ENCODE measurements at places on chromosomes 2 and 18.

DNA sequence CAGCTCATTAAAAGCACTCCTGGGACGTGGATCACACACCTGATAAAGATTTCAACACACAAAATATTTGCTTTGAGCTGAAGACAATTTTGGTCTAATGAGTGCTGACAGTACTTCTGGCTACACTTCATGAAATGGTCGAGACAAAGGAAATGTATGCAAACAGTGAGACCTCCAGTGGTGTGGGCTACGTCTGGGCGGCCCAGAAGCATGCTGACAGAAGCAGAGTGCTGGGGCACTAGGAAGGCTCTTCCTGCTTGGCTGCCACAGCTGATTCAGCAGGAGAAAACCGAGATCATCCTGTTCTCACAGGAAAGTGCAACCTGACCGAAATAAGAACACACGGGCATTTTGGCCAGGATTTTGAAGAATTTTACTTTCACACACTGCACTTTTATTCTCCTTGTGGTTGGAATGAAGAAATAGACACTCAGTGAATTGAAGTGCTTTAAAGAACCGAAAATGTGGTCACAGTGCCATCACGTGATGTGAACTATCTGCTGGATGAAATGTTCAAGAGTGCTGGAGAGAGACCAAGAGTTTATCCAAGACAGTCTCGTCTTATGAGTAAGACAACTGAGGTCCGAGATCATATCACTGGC lies 149.5 kb downstream of the CCBE1 start:
- DNase-seq = no peak

- DNase-seq = peak; percentile 60
Observed at GRCh38 chr18:47605093-47605492, 325.4 kb downstream of the SMAD2 start.

GRCh38 chr2:11079136-11079824 lies 76.0 kb upstream of the SLC66A3 start:
- no peak for DNase-seq

DNA sequence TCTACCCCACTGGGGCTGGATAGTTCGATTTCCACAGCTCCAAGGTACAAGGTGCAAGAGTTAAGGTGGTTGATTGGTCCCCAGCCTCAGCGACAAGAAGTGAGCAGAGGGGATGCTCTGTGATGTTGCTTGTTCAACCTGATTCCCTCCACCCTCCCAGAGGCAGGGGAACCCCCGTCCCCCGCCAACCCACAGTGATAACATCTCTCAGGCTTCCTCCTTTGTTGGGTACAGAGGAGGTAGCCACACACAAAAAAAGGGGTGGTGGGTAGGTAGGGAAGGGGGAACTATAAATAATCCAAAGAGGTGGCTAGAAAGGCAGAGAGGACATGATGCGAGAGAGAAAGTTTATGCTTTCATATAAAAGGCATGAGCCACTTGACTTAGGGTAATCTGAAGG lies 192.9 kb upstream of the POU3F3 start:
- DNase-seq = no peak

- DNase-seq = no peak
Observed at GRCh38 chr2:24592441-24593100, 101.5 kb downstream of the NCOA1 start.

GRCh38 chr2:37570773-37571586 lies 100.5 kb downstream of the CDC42EP3 start:
- DNase-seq = no peak

DNA sequence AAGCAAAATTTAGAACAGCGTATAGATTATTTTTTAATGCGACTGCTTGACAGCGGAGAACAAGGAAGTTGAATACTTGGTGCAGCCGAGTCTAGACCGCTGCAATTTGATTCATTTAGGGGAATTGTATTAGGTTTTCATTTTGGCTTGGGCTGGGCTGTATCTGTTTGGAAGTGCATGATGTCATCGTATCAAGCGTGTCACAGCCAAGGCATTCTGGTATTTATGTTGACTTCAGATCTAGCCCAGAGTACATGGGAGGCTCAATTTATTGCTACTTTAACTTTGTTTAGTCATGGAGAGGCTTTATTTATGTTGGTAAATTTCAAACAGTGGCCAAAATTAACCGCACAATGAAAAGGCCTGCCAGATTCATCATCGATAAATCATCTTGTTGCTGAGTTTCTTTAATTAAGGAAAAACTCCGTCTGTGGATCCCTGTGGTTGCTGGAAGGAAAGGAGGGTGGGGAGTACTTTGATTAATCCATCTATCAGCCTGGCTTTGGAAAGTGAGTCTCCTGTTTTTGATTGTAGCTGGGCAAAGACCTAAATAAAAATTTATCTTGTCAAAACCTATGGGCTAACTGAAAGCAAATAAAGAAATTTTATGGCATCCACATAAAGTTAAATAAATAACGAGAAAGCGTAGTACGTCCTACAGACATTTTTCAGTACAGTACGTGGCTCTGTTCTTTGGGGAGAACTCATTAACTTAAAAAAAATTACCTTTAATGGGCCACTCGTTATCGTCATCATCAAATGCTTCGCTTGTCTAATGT lies 230.4 kb upstream of the SPRED2 start:
- DNase-seq = no peak

DNA sequence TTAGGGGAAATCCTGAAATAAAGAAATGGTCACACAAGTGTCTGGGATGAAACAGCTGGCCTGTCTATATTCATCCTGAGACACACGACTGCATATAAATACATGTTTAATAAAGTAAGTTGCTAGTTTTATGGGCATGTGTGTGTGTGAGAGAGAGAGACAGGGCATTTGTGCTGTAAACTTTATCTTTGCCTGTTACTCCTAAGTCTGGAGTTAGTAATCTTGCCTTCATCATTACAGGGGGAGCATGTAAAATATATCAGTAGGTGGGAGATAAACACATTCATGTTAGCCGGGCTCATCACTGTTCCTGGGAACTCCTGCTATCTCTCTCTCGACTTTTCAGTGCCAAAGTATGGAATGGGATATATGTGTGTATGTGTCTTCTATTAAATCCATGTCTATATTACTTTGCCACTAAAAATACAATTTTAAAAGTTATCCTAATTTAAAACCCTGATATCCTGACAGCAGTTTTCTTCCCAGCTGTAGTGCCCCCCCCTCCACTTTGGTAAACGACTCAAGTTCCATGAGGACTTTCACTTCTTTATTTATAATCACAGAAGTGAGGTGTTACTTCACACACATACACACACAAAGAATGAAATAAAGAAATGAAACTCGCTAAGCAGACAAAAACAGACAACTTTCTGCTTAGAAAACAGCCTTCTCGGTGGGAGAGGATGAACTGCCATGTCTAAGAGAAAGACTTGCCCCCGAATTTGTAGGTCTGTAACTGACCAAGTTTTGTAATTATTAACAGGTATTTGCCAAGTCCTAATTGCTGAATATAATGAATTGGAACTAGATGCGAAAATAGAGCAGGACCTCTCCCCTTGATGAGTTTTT lies 947 bp downstream of the ZEB2 start:
- DNase-seq = no peak

DNA sequence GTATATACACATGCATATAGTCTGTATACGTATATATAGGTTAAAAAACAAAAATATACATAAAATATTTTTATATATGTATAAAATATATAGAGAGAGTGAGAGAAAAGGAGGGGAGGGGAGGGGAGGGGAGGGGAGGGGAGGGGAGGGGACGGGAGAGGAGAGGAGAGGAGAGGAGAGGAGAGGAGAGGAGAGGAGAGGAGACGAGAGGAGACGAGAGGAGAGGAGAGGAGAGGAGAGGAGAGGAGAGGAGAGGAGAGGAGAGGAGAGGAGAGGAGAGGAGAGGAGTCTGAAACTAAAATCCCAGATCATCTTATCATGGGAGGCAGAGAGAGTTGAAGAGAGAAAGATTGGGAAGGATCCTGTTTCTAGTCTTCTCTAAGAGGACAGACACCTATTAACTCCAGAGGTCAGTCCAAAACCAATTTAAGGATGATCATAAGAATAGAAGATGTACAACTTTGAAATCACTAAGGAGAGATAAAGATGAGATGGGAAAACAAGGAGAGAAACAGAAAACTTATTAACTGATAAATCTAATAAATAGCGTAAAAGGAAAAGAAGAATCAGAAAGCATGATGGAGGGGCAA lies 195.4 kb downstream of the SRBD1 start:
- no peak for DNase-seq

DNA sequence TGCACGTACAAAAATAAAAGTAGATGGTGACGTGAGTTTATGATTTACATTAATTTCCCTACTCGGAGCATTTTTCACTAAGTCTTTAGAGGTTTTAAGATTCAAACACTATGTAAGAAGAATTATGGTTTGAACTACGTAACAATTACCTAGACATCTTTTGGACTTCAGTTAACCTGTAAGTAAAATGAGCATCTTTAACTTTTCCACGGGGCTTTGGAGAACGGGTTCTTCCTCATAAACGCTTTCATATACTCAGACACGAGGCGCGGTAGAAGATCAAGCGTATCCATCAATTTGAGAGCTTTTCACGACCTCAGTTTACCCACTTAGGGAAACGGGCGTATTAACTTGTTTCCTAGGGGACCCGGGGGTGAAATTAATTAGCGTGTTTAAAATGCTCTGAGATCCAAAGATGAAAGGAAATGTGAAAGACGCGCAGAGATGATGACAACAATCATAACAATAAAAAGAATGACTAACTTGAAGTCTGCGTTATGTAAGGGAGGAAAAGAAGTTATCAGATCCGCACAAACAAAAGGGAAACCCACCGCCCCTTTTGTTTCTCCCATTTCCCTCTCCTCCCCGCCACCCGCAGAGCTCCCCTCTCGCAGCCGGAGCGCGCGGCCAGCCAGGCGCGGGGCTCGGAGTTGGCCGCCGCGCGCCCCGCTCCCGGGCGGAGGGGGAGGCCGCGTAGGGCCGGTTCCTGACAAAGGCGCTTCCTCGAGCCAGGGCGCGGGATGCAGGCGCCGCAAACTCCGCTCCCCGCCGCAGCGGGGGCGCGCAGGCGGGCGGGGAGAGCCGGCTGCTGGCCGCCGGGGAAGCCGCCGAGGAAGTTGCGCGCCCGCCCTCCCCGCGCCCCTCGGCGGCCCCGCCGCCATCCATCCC lies 807 bp downstream of the PELI1 start:
- DNase-seq = no peak

DNA sequence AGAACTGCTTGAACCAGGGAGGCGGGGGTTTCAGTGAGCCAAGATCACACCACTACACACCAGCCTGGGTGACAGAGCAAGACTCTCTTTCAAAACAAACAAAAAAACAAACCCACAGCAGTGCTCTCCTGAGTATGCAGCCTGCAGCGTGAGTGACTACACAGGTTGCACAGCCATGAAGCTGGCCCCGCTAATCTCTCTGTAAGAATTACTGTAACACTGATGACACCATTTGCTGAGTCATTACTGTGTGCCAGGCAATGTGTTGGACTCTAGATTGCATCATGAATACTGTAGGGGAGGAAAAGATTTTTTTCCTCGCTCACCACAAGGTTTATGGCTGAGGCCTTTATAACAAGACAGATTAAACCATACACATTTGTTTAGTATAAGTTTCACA lies 118.6 kb upstream of the ATP8B1 start:
- DNase-seq = no peak

DNA sequence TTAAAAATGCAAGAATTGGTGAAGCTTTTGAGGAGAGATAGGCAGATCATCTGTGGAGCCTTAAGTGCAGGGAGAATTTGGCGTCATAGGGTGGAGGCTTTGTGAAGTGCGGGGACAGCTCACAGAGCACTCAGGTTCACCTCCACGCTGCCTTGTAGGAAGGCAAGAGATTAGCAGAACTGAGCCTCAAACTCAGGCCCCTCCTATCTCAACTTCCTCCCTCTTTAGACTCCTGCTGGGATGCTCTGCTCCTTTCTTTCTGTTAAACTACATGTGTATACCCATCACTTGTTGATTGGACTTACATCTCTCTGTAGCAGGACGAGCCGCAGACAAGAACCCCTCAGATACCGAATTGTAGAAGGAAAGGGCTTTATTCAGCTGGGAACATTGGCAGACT lies 422.2 kb downstream of the SETBP1 start:
- no peak for DNase-seq

GRCh38 chr2:11562011-11562410 lies 28.2 kb downstream of the GREB1 start:
- no peak for DNase-seq

- no peak for DNase-seq
Observed at GRCh38 chr2:239581352-239581901, 180.6 kb upstream of the HDAC4 start.

DNA sequence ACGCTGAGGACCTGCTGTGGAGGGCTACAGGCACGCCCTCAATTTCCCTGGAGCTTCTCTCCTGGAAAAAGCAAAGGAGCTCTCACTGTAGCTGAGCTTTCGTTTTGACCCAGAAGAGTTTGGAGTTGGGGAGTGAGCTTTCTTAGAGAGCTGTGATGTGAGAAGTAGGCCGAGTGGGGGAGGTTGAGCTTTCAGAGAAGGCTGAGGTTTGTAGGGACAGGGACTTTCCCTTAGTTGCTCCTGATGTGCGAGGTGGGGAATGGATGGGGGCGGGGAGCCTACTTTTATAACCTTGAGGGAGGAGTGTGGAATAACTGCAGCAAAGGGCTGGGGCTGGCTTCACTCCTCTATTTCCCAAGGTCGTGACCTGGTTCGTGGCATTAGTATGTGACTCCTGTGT lies 47.1 kb downstream of the ZNF532 start:
- DNase-seq = no peak

- DNase-seq = peak; percentile 85
Observed at GRCh38 chr2:71276311-71277146, 49.6 kb upstream of the PAIP2B start.

GRCh38 chr2:12334412-12334966 lies 382.2 kb upstream of the TRIB2 start:
- DNase-seq = no peak

GRCh38 chr2:144091622-144092021 lies 428.3 kb downstream of the ZEB2 start:
- no peak for DNase-seq

GRCh38 chr2:54042341-54042740 lies 71.5 kb upstream of the PSME4 start:
- no peak for DNase-seq

GRCh38 chr2:173948198-173948597 lies 17.0 kb downstream of the SP3 start:
- no peak for DNase-seq

- DNase-seq = no peak
Observed at GRCh38 chr2:17442334-17442733, 75.9 kb downstream of the RAD51AP2 start.

DNA sequence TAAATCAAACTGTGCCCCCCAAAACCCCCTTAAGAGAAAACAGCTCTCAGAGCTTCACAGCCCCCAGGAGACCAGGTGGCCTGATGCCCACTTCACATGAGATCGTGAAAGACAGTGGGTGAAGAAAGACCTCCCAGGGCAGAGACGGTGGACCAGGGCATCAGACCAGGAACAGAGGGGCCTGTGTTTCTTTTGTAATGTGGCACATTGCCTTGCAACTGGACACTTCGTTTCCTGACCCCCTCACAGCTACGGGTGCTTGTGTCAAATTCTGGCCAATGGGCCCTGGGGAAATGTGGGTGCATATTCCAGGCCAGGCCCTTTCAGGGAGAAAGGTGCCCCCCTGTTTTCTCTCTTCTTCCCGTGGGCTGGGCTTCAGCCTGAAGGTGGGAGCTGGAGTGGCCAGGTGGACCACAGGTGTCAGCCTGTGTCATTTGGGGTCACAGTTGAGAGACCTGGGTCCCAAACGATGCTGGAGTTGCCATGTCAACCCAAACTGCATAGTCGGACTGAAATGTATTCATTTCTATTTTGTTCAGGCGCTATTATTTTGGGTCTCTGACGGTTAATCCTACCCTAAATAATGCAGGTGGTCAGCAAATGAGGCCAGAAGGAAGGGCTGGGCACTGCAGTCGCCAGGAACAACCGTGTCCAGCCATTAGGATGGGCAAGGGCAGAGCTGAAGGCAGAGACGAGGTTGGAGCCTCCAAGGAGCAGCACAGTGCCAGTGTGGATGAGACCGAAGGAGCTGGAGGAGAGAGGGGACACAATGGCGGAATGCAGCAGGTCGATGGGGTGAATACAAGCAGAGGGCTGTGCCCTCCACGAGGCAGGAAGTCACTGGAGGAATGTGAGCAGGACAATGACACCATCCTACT lies 338.2 kb downstream of the EIPR1 start:
- no peak for DNase-seq

Data from DMS79 (cell line).